ENCODE measurements at places on chromosomes 11 and 22.

DNA sequence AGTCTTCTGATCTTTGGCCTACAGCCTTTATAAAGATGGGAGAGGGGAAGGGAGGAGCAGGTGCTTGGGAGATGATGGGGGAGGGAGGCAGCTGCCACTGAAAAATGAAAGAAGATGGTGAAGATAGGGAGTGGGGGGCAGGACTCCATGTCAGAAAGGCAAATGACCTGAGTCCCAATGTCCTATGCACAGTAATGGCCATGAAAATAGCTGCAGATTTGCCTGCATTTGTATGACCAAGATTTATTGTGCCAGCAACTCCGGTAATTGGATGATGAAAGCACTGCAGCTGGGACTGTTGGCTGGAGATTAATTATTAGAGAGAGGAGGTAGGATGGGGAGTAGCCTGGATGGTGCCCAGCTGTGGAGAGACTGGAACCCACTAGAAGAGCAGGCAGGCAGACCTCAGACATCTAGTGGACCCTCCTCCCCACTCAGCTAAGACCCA, 36.1 kb downstream of the NEU3 start:
- no peak for DNase-seq

DNA sequence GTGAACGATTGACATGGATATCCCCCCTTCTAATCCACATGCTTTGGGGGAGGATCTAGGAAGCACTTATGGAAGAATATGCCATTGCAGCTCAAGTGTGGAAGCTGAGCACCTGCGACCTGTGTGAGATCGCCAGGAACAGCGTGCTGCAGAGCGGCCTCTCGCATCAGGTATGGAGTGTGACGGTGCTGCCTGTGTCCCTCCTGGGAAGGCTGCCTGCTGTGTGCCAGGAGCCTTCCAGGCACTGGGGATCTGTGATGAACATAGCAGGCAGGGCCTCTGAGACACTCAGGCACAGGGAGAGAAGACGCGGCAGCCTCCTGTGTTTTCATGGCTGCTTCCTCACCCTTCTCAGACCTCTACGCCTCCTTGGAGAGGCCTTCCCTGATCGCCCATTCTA, 36.5 kb downstream of the RNF141 start:
- no peak for DNase-seq

DNA sequence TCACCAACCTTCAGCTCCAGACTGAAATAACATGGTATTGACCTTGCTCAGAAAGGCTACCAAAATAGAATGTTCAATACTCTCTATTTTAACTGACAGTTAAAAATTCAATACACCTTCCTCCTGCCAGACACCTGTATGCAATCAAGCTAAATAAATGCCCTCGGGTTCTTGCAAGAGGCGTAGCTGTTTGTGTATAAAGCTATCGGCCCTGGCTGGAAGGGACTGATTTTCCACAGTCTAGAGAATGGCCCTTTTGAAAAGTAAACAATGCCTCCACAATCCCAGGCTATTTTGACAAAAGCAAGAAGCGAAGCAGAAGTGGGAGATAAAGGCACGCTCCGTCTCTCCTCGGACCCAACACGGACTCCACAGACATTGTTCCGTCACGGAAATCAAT, 791.2 kb downstream of the BRD1 start:
- no peak for DNase-seq

- DNase-seq: peak; percentile 81
Measured at GRCh38 chr11:75547617-75548058, 14.4 kb upstream of the SERPINH1 start.

DNA sequence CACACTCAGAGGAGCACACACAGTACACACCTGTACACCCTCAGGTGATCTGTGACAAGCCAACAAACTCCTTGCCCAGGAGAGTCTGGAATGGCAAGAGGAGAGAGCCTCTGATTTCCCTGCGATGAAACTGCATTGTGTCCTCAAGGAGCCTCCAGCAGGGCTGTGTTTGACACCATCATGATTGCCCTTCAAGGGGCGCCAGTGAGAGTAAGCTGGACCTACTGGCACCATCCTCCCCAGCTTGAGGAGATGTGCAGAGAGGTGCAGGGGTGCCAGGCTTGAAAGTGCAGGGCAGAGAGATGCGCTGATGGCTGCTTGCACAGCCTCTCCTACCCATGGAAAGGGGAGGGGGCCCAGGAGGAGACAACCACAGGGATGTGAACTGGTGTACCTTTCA, 188.8 kb upstream of the CADM1 start:
- no peak for DNase-seq

GRCh38 chr11:123246749-123247495, 51.9 kb upstream of the CLMP start:
- peak; percentile 84 for DNase-seq

- DNase-seq: no peak
Measured at GRCh38 chr11:75056814-75057213, 39.9 kb downstream of the OR2AT4 start.

DNA sequence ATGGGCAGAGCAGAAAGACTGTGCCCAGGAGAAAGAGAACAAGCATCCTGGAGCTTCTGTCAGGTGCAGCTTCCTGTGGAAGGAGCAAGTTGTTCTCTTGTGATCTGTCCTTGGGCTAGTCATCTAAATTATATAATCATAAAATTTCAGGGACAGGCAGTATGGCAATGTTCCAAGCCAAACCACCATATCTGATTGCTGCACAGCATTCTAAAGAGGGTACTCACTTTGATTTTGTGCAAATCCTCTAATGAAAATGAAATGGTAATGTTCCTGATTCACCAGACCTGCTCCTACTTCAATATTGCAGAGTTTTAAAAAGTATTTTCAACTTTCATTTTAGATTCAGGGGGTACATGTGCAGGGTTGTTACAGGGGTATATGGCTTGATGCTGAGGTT, at the start of gene PATE2:
Gene PATE2 (minus strand): TSS at position 101 of the 400 bp plus-strand sequence. CDS start 55 bp downstream, at position 46.
- no peak for DNase-seq

DNA sequence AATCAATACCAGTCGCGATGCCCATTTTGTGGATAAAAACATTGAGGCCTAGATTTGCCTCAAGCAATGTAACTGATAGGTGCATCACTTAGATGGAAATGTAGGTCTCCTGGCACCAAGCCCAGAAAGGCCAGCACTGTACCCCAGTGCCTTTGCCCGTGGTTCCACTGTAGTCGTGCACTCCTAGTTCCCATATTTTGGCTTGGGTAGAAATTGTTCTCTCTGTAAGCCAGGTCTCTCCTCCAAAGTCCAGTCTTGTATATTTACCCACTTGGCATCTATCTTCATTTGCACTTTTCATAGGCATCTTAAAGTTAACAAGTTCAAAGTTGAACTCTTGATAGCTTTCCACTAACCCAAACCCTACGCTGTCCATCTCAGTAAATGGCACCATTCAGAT, 41.6 kb upstream of the DMC1 start:
- DNase-seq: no peak

DNA sequence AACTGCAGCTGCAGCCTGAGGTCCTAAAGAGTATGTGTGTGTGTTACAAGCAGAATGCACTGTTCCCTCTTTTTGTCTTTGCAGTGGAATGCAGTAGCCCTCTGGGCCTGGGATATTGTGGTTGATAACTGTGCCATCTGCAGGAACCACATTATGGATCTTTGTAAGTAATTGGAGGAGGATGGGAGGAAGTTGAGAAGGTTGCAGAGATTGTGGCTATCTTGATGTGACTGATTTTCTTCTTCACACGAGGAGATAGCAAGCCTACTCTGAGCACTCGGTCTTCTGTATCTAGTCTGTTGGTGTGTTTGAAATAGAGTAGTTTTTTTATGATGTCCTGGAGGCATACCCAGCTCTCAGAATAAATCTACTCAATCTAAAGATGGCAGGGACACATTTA, 2.3 kb downstream of the RBX1 start:
- no peak for DNase-seq

DNA sequence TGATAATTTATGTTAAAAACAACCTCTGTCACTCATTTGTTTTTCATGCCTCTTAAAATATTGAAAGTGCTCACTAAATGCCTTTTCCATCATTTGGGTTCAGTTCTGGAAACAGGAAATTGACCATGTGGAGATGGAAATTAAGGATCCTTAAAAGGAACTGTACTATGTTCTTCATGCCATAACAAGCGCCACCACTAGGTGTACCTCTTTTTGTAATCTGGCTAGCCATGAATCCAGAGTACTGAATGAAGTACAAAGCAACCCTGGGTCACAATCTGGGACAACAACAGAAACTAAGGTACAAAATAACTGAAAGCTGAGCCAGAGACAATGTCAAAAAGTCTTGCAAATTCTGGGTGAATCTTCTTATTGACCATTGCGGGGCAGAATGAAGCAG, 559.1 kb downstream of the FAM181B start:
- DNase-seq: no peak

DNA sequence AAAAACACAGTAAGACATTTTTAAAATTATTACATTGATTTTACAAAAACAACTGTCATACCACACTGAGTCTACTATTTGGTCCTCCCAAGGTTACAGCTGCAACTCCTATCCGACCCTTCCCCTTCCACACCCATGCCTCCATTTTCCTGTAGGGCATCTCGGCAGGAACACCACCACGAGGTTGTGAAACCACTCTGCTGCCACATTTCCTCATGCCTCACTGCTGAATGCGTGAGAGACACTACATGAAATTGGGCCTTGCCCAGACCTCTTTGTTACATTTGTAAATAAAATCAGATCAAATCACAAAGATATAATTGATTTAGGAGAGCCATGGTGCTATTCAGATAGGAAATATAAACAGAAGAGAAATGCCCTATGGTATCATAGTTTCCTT, 2.0 kb downstream of the ARHGAP32 start:
- no peak for DNase-seq

DNA sequence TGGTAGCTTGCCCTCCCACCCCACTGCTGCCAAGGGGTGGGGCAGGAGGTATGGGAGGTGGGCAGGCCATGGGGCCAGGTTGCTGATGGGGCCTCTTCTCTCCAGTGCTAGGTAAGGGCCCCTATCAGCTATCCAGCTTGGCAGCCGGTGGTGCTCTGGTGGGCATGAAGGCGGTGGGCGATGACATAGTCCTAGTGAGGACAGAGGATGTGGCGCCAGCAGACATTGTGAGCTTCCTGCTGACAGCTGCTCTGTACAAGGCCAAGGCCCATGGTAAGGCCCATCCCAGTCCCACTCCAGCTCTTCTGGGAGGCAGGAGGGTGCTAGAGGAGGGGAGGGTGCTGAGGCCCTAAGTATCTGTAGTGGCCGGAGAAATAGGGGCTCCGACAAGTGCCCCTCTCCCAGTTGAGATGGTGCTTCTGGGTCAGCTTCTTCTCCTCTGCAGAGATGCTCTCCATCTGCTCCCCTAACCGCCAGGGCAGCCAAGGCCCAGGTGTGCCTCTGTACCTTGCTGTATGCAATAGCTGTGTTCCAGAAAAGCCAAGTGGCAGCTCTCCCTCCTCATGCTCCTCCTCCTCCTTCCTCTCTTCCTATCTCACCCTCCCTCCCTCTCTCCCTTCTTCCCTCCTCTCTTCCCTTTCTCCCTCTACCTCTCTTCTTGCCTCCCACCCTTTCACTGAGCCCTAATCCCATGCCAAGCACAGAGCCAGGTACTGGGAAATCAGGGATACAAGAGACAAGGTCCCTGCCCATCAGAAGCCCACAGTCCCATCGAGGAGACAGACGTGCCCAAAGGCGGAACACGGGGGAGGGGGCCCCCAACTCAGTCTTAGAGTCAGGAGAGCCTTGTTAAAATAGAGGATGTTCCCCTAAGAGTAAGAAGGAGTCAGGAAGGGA, 55.3 kb downstream of the OTOG start:
- DNase-seq: no peak

- no peak for DNase-seq
Measured at GRCh38 chr22:40270748-40271373, 75.4 kb upstream of the ADSL start.

GRCh38 chr22:29830585-29830984, 7.5 kb downstream of the ASCC2 start:
- peak; percentile 57 for DNase-seq

DNA sequence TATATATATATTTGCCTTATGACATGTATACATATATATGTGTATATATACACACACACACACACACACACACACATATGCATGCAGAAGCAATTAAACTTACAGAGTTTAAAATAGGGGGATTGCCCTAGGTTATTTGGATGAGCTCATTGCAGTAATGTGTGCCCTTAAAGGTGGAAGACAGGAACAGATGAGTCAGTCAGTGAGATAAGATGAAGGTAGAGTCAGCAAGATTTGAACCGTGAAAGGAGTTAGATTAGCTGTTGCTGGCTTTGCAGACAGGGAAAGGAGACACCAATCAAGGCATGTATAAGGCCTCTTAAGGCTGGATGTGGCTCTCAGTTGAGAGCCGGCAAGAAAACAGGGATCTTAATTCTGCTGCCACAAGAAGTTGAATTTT, 902.4 kb upstream of the RAG2 start:
- DNase-seq: no peak

DNA sequence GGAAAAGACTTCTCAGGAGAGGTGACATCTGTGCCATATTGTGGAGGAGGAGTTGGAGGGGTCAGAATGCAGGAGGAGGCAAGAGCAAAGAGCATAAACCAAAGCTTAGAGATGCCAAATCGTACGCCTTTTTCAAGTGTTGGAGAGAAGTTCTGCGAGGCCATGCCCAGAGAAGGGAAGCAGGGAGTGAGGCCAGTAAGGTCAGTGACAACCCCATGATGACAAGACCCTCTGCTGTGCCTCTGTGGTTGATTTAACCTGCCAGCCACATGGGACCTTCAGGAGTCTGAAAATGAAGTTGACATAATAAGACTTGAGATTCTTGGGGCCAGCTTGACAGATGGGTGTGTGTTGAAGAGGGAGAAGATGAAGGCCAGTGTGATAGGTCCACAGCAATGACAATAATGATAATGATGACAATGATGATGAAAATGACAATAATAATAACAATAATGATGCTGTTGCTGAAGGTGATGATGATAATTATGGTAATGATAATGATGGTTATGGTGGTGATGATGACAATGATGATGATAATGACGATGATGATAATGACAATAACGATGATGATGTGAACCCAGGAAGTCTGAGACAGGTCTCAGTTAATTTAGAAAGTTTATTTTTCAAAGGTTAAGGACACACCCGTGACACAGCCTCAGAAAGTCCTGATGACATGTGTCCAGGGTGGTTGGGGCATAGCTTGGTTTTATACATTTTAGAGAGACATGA, 152.6 kb upstream of the B3GAT1 start:
- DNase-seq: no peak

DNA sequence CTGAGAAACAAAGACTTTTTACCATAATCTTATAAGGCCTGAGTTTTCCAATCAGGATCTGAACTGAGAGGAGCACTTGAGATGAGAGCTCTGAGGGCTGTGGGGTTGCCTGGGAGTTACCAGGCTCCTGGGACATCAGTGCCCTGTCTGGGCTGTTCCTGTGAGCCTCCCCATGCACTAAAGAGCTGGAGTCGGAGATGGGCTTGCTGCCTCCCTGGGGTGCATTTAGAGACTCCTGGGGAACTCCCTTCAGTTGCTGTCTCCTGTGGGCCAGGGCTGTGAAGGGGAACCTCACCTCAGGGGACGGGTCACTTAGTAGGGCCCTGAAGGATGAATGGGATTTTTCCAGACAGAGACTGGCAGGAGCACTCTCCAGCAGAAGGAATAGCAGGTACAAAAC, 33.3 kb downstream of the KCNC1 start:
- DNase-seq: no peak

DNA sequence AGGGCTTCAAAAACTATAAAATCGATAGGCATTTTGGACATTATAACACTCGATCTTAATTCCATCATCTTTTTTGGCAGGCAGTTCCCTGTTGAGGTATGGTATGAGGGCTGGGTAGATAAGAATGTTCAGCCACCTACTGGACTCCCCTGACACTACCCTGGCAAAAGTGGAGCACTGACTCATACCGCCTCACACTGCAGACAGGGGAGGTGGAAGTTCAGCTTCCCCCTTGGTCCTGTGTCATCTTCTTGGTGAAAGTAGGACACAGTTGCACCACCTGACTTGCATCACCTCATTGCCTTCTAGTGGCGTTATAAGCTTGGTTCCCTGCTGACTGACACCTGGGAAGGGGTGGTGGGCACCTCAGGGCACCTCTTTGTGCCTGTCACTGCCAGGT, 30.4 kb downstream of the PAAF1 start:
- no peak for DNase-seq
